ENCODE measurements at places on chromosomes 6 and 20.

DNA sequence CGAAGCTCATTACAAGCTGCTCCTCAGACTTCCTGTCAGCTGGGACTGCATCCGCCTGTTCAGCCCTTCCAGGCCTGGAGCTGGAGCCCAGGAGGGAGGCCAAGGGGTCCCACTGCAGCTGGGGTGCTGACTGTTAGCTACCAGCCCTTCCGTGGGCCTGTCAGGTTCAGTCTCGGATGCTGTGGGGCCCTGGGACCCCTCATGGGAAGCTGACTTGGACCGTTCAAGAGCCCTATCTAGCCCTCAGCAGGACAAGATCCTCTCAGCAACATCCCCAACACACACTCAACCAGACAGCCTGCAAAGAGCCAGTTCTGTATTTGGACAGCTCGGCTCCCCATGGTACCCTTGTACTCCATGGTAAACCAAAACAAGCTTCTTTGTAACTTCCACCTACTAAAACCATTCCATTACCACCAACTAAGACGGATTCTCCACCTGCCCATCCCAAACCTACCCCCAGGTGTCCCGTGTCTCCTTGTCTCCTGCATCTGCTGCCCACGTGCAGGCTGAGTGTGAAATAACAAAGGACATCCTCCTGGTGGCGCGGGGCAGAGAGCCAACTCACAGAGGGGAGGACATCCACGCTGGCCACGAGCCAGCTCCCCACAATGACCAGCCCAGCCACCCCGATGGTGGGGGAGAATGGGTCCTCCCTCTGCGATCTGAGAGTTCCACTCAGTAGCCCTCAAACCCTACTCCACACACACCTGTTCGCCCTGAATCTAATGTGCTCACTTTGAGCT lies 111.2 kb downstream of the TAF4 start:
- DNase-seq = peak; percentile 6

DNA sequence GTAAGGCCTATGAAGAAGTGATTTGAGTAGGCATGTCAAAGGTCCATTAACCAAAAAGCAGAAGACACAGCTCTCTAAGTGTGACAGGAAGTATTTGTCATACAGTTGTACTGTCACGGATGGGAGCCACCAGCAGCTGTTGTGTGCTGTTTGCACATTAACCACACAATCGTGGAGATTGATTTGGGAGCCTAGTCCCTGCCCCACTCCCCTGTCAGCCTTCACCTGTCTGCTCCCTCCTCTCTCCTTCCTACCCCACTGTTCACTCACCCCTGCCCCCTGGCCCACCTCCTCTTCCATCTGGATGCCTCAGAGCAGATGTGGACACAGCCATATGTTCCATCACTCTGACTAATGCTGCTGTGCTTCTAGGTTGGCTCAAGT lies 124.7 kb upstream of the SPACA1 start:
- no peak for DNase-seq

DNA sequence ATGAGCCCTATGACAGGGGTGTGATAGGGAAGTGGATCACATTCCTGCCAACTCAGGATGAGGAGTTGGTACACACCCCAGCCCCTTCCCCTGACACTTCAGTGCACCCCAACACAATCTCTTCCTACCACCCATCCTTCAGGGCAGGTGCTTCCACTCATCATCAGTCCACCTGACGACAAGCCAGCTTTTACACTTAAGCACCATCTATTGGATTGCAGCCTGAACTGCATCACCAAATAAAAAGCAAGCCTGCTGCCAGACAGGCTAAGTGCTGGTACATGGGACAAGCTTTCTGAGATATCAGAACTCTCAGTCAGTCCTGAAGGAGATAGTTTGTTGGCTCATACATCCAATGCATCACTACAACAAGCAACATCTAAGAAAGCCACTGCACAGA lies 69.0 kb upstream of the TMEM200A start:
- no peak for DNase-seq

DNA sequence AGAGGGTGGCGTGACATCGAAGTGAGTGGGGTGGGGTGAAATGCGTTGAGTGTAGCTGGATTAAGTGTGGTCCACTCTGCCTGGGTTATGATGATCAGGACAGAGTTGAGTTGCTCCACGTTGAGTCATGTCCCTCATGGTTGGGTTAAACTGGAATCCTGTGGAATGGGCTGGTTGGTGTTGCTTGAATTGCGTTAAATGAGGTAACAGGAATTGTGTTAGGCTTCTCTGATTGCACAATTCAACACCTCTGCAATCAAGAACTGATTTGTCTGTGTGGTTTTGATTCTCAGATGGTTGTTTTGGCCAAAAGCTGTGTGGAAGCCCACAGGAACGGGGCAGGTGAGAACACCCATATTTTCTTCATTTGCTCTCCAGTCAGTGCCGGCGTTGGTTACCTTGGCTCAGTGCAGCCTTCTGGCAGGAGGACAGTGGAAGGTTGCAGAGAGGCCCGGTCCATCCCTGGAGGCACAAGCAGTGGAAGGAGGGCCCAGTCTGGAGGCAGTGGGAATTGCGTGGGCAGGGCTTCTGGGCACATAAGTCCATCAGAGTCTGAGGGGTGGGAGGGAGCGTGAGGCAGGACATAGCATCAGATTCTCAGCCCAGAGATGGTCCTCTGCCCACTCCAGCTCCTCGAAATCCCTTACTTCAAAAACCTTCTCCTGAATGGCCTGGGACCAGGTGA lies 11.6 kb downstream of the NOTCH4 start:
- DNase-seq = no peak

DNA sequence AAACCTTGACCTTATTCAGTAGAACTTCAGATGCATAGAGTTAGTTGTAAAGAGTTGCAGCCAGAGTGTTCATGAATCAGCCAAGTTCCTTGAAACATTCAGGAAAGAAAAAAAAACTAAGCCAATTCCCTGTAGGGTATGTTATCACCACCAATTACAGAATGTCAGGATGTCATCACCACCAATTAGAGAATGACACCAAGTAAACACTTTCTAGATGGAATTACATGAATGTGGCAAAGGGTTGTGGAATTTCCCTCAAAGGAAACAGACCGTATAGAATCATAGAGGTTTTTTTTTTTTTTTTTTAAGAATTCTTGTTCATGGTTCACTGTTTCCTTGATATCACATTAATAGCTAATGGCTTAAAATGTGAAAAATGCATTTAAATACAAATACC lies 472.1 kb upstream of the RNF217 start:
- DNase-seq = no peak

GRCh38 chr6:26033941-26034354 lies 53.3 kb upstream of the HFE start:
- DNase-seq = no peak

GRCh38 chr6:15327271-15327670 lies 81.4 kb downstream of the JARID2 start:
- DNase-seq = peak; percentile 35

Measured in HAP-1 (cell line).